Activated naive CD8-positive, alpha-beta T cell treated with anti-CD3 and anti-CD28 coated beads, Interleukin-2, amount 10 ng/mL, durations not matched to agents 7 days and 5 days (primary cell): ENCODE measurements at places on chromosomes 13 and 19. TPM values are rescaled to one million over a fixed set of nuclear protein-coding genes. Genes with fewer than 3 reads are reported as not detected.

PDX1 gene
- total RNA-seq, result not detected

CGB1 gene
- total RNA-seq, result not detected

RFXAP gene
- 17.6 TPM for total RNA-seq

OR10H1 gene
- not detected for total RNA-seq

NANOS3 gene
- total RNA-seq, result not detected

DNA sequence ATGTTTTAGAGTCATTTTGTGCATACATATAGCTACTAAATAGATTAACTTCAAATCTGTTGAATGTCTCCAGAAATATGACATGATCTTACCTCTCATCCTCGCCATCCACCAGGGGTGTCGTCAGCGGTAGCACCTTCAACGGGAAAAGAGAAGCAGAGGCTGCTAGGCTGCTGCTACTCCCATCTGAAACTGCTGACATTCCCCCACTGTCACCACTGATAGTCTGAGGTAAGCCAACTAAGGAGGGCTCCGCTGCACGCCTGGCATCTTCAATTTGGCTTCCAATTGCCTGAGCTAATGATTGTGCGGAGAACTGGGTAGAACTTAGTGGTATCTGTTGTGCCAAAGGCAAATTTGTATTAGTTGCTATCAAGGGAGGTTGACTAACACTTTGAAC is 3.1 kb downstream of the TSC22D1 start:
- no peak for DNase-seq

GRCh38 chr19:10260141-10260584 is 8.1 kb downstream of the MRPL4 start:
- no peak for DNase-seq

DNA sequence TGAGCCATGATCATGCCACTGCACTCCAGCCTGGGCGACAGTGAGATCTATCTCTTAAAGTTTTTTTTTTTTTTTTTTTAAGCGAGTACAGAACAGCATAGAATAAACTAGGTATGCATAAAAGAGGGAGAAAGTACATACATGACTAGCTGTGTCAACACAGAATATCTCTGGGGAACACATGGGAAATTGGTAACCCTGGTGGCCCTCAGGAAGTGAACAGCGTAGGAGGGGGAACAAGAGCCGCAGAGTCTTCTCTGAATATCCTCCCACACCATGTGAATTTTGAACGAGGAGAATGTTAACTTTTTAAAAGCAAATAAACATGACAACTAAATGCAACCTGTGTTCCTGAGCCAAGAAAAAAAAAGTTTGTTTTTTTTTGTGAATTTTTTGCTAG is 15.2 kb downstream of the PHLDB3 start:
- no peak for DNase-seq

DNA sequence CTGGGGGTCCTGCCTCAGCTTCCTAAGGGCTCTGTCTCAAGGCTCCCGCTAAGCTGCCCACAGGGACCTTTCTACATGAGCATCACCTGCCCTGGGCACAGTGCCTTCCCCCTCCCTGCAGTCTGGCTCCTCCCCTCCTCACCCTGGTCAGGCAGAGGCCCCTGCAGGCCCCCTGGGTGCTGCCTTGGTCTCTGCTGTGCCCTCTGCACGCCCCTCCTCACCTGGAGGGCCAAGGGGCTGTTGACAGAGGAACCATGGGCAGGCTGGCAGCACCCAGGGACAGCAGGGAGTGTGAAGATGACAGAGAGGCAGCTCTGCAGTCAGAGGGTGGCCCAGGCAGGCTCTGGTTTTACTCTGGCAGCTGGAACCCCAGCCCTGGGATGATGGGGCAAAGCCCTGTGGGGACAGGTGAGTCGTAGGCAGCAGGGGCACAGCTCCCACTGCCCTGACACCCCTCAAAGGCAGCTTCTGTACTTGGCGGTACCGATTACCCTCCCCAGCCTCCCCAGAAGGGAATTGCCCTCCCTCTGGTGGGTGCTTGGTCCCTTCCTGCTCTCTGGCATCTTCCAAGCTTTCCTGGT is 43.1 kb downstream of the SUGP2 start:
- DNase-seq, result no peak

- DNase-seq, result no peak
Measured at GRCh38 chr13:109568339-109568818, 218.0 kb downstream of the IRS2 start.

DNA sequence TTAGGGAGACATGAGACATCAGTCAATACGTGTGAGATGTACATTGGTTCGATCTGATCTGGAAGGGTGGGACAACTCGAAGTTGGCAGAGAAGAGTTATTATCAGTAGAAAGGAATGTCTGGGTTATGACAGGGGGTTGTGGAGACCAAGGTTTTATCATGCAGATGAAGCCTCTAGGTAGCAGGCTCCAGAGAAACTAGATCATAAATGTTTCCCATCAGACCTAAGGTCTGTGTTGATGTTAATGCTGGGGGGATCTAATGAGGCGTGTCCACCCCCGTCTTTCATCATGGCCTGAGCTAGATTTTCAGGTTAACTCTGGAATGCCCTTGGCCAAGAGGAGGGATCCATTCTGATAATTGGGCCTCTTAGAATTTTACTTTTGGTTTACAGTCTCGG is 187.0 kb upstream of the KL start:
- DNase-seq, result no peak

- DNase-seq, result no peak
Measured at GRCh38 chr13:106762708-106763107, 194.8 kb upstream of the ARGLU1 start.
